T-cell (primary cell): ENCODE measurements at places on chromosomes 16 and 17.

- no peak for DNase-seq
Measured at GRCh38 chr16:10297341-10298006, 88.4 kb upstream of the ATF7IP2 start.

- no peak for DNase-seq
Measured at GRCh38 chr17:34391241-34391640, 28.2 kb upstream of the CCL1 start.

DNA sequence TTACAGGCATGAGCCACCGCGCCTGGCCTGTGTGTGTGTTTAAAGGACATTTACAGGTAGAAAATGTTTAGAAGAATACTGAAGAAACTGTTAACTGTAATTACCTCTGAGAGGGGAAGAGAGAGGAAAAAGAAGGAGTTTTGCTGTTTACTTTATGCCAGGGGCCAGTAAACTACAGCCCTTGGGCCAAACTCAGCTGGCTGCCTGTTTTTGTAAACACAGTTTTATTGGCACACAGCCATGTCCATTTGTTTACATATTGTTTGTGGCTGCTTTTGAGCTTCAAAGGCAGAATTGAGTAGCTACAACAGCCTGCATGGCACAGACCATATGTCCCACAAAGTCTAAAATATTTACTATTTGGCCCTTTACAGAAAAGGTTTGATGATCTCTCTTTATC, 76.4 kb downstream of the GPR139 start:
- DNase-seq = no peak

DNA sequence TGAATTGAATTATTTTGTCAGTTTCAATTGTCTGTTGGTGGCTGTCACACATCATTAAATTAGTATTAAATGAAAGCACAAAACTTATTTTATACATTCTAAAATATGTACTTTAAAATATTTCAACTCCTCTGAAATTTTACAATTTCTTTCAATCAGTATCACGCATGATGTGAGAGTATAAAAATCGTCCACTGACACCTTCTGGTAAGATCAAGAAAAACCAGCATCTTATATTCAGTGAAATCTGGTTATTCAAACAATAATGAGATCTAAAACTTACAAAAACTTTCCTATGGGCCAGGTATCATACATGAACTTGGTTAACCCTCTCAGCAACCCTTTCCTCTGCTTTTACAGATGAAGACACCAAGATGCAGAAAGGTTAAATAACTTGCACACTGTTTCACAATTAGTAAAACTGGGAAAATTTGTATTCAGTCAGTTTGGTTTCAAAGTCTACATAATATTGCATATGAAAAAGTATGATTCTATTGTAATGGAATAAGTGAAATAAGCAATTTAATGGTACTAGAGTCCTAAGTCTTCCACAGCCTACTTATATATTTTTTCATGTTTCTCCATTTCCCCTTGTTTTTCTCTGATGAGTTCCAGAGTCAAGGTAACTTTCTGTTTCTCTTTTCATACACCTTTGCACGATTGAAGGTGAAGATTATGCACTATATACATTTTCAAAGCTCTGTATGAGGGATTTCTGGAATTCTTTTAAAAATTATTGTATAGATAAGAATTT, 58.7 kb downstream of the EFCAB5 start:
- no peak for DNase-seq
